ENCODE measurements at places on chromosomes 2 and 18. TPM values are rescaled to one million over a fixed set of nuclear protein-coding genes. Genes with fewer than 3 reads are reported as not detected.

Gene CYP26B1
- 12.8 TPM for total RNA-seq

Gene IL1A
- total RNA-seq: not detected

Gene CERKL
- not detected for total RNA-seq

Gene HOXD3
- total RNA-seq: not detected

Gene DQX1
- not detected for total RNA-seq

GRCh38 chr18:61727241-61728193, 165.3 kb downstream of the RNF152 start:
- DNase-seq: no peak

DNA sequence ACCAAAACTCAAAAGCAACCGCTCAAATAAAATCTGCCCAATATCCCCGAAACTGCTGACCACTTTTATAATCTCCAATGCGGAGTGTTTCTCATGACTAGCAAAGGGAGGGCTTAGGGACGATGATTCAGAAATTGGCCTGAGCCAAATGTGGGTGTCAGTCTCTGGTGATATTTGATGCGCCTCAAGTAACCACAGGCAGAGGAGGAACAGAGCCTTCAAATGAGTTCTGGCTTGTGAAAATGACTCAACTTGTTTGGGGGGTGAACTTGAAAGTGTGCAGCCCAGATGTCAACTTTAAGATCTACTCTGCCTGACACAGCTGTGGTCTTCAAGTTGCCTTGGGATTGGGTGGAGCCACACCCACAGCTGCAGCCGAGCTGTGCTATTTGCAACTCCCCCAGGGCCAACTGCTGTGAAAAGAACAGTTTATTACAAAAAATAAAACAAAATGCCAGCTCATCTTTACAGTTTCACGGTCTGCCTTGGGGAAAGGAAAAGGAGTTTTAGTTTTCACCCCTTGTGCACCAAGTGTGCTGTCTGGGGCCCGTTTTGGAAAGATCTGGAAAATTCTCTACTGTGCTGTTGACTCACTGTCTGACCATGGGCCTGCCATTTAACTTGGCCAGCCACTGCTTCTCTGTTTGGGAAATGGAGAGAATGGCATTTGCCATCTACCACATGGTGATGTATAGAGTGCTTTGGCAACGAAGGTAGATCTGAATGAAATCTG, 222.1 kb downstream of the MTX2 start:
- DNase-seq: peak; percentile 71

- no peak for DNase-seq
These were observed 64.3 kb upstream of the MSTN start for GRCh38 chr2:190126798-190127197.

GRCh38 chr2:25521665-25522387, 151.6 kb downstream of the DTNB start:
- DNase-seq: no peak

GRCh38 chr2:165803123-165803760, 9.2 kb upstream of the GALNT3 start:
- DNase-seq: no peak

DNA sequence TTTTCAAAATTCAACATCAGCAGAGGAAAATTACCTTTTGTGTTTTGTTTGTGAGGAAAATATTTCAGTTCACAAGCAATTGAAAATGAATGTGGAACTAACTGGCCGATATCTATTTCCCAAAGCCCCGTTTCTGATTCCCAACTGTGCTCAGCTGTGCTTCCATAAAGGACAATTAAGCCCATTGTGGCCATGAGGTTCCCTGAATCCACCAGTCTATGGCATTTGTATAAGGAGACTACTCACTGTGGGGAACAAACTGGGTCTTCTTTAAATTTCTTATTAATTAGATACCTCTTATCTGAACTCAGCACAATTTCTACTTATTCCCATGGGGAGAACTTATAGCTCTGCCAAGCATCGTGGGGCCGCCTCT, 31.4 kb upstream of the AGAP1 start:
- no peak for DNase-seq

DNA sequence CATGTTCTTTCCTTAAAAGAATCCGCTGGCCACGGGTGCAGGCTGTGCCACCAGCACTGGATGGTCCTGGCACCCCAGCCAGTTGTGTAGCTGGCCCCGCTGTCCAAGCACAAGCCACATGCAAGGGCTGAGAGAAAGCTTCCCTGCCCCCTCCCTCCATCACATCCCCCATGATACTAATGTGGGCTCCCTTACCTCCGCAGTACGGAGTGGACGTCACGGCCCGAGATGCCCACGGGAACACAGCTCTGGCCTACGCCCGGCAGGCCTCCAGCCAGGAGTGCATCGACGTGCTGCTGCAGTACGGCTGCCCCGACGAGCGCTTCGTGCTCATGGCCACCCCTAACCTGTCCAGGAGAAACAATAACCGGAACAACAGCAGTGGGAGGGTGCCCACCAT, 44.5 kb downstream of the GBX2 start:
- DNase-seq: no peak

- no peak for DNase-seq
These were observed 13.2 kb upstream of the SERPINB12 start for GRCh38 chr18:63528863-63529492.

- peak; percentile 83 for DNase-seq
These were observed 37.8 kb upstream of the CCDC150 start for GRCh38 chr2:196601430-196602306.

DNA sequence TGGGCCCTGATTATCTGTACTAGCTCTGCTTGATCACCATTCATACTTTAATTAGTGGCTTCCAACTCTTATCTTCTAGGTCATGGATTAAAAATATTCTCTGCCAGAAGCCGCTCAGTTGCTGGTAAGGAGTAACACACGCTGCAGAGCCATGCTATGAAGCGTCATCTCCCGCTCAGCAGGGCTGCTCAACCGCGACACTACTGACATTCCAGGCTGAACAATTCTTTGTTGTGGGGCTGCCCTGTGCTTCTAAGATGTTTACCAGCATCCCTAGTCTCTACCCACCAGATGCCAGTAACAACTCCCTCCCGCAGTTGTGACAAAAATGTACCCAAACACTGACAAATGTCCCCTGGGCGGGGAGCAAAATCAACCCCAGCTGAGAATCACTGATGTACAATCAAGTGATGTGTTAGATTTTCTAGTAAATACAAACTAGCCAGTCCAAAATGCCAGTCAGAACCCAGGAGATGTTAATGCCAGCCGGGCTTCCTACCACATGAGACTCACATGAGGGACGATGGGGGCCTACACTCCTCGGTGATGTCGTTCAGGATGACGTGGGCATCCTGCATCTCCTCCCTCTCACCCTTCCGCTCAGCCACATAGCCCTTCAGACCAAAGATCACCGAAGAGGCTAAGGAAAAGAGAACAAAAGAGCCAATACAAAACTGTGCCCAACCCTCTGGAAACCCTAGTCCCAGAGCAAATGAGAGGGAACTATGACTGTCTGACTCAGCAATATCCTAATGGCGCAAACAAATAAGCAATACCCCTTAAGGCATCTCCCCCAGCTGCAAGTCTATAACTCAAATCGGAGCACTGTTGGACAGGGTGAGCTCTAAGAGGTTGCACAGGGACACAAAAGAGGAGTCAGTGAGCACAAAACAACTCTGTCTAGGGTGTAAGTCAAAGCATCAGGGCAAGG, 15.6 kb downstream of the ILKAP start:
- no peak for DNase-seq

DNA sequence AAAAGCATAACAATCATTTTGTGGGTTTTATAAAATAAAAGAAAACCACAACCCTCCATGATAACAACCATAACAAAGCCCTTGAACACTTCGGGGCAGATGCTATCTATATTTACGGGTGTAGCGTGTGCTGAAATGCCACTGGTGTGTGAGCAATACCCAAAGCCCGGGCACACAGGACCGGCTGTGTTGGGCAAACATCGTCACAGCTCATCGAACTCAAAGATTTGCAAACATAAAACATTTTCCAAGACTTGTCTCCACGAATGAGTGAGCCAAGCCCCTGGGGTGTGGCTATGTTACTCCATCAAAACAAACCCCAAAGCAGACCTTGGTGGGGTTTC, 290.2 kb downstream of the LPIN1 start:
- no peak for DNase-seq

Gene FBLN7
- total RNA-seq: 0.86 TPM

DNA sequence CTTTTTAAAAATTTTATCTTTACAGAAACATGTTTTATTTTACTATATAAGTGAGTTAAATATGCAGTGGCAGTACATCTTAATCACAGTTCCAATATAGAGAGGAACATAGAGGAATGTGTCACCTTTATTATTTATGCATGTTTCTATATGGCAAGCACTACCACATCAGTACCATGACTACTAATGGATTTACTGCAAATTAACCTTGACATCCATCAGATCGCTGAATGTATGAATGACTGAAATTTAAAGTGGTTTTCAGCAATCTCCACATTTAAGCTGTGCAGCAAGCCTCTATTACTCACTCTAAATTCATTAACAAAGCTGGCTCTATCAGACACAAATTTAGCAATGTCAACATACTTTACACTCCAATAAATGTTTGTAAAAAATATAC, 790.6 kb downstream of the NRXN1 start:
- DNase-seq: no peak

Gene PROM2
- 0.35 TPM for total RNA-seq

DNA sequence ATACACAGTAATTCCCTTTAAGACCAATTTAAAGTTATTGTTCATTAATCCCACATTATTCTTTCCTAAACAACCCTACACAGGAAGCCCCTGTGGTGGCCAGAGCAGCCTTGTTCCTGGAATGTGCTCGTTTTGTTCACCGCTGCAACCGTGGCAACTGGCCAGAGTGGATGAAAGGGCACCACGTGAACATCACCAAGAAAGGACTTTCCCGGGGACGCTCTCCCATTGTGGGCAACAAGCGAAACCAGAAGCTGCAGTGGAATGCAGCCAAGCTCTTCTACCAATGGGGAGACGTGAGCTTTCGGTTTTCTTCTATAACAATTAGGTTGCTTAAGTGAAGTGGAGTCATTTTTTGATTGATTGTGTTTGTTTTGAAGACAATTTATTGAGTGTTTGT, 101.0 kb downstream of the UNC80 start:
- no peak for DNase-seq

DNA sequence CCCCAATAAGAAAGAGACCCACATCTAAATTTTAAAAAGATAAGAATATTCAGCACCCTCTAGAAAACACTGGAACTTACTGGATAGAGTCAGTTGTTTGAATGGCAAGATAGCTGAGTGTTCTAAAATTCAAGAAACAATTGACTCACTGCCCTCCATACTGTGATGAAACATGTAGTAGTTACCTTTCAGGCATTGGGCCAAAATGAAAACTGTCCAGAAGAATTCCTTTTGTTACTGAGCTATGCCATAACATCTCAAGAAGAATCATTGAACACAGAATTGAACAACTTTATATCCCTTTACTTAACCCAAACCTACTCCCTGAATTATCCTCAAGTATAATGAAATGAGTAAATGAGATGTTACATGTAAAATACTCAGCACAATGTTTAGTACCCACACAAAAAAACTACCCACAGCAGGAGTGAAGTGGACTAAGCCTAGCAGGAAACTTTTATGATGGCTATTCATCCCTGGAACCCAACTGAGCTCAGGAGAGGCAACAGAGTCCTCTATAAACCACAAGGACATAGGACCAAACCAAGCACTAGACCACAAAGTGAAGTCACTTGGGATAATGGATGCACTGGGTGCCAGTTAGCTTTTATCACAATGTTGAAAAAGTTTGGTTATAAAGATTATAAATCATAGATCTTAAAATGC, 32.7 kb downstream of the RBM43 start:
- no peak for DNase-seq

DNA sequence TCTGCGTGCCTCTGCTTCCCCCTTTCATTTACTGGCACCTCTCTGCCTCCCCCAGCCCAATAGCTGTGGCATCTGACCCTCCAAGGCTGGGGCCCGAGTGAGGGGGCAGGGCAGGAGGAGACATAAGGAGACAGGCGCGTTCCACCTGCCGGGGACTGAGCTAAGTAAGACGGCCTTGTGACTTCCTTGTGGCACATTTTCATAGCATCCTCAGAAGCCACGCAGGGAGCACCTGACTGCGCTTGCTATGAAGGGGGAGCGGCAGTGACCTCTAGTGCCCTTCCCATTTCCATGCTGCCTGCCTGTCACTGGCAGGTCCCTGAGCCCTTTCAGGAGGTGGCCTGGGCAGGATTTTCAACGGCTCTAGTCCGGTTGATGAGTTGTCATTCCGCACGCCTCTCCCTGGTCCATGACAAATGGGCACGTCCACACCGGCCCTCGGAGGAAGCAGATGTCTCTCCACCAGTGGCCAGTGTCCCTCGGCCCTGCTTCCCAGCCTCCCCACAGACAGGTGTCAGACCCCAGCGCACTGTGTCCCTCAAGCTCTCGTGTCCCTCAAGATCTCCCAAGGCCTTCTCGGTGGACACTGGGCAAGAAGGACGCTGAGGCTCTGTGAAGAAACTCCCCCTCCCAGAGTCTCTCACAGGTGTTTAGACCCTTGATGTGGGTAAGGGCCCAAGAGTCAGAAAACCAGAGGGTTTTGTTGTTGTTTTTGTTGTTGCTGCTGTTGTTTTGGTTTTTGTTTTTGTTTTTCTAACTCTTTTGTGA, 42.7 kb downstream of the CYP26B1 start:
- peak; percentile 50 for DNase-seq

Gene CPO
- not detected for total RNA-seq

GRCh38 chr2:226902041-226902966, 66.5 kb downstream of the RHBDD1 start:
- no peak for DNase-seq

DNA sequence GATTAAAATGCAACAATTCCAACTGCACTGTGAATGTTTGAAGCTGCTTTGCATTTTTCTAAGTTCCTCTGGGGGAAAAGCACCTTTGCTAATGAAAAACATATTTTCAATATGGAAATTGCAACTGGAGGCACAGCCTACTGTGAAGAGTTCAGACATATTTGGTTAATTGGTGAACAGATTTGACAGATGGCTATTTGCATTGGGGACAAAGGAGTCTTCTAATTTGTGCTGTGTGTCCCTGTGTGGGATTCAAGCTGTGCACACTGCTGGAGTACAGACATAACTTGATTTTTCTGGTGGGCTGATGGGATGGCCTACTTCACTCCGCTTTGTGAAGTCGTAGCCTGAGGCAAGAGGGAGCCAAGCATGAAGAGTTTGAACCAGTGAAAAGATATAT, 40.7 kb upstream of the ARHGAP25 start:
- DNase-seq: no peak

DNA sequence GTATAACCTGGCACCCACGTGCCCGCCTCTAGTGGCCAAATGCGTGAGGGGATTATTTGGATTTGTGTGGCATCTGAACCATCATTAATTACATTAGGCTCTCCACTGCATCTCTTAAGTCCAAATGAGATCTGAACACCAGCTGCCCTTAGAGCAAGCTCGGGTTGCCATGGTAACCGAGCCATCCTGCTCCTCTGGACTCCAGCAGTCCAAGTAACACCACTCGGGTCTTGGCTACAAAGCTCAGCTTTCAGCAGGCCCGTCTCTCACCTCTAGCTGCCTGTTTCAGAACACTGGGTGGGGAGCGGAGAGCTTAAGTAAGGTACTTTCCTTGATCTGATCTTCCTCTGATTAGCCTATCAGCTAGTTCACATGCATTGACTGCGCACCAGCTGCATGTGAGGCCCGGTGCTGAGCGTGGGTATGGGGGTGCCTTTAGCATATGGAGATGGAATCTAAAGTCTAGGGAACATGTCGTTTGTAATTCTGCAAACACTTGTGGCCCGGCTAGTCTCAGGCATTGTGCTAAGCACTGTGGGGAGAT, 14.1 kb upstream of the CYS1 start:
- no peak for DNase-seq

- DNase-seq: no peak
These were observed 460.7 kb upstream of the FANCL start for GRCh38 chr2:58701688-58702301.
